GM18507 (cell line): ENCODE measurements at places on chromosomes 5 and 9.

DNA sequence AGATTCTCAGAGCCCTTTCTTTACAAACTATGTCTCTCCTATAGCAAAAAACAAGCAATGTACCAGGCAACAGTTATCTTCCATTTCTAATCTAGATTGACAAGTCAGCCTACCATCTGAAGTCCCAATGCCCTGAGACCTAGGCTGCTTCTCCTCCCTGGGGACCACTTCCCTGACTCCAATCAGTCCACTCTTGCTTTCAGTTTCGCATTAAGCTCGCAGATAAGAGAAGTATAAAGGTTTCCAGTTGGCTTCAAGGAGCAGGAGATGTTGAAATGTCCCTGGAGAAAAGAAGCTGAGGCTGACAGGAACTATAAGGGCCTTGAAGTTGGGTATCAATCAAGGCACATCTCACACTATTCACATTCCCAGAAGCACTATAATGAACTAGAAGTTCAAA, 32.3 kb downstream of the ERP44 start:
- DNase-seq = no peak

DNA sequence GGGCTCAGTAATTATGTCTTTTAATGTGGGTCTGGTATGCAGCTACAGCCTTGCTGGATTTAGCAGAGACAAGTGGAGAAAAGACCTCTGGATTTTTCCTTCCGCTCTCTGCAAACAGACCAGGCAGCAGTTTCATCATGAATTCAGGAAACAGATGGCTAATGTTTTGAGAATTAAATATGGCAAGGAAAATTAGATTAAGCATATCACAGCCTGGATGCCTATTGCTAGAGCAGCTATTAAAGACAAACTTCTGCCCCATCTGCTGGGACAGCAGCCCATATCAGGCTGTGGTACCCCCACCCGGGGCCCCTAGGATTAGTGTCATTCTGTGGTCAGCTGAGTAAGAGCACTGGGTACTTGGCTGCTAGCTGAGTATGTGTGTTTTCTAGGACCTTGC, 6.2 kb downstream of the SKP2 start:
- no peak for DNase-seq

DNA sequence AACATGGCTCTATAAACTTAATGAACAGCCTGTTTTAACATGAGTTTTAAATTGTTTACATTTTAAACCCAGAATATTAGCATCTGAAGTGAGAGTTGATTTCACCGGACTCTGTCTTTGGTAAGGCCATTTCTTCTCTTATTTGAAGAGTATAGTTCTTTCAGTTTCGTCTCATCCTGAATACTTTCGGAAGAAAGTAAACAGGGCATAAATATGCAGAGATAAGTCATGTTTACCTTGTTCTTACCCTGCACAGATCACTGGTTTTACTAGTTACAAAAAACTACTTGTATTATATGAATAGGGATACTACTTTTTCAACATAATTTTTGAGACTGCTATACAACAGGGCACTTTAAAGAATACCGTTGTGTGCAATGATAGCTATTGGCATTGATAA, 656.3 kb upstream of the ZNF608 start:
- DNase-seq = no peak

- no peak for DNase-seq
Observed at GRCh38 chr5:6766604-6767093, 53.4 kb downstream of the TENT4A start.

GRCh38 chr5:114152656-114153360, 209.1 kb upstream of the KCNN2 start:
- DNase-seq = no peak

DNA sequence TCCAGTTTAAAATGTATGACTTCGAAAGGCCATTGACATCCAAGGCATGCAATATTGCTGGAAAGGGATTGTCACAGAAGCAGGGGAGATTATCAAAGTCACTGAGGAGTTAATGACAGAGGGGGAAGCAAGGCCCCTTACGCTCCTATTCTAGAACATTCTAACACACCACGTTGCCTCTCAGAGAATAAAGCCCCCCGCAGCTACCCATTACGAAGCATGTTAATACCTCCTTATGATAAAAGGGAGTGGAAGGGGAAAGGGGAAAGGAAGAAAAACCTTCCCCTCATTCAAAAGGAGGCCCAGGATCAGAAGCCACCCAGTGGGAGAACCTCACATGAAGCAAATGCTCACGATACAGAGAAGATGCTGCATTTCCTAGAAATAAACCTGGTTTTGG, 213.6 kb downstream of the DAB2IP start:
- no peak for DNase-seq

- no peak for DNase-seq
Observed at GRCh38 chr5:149160291-149160787, 19.0 kb downstream of the ABLIM3 start.

DNA sequence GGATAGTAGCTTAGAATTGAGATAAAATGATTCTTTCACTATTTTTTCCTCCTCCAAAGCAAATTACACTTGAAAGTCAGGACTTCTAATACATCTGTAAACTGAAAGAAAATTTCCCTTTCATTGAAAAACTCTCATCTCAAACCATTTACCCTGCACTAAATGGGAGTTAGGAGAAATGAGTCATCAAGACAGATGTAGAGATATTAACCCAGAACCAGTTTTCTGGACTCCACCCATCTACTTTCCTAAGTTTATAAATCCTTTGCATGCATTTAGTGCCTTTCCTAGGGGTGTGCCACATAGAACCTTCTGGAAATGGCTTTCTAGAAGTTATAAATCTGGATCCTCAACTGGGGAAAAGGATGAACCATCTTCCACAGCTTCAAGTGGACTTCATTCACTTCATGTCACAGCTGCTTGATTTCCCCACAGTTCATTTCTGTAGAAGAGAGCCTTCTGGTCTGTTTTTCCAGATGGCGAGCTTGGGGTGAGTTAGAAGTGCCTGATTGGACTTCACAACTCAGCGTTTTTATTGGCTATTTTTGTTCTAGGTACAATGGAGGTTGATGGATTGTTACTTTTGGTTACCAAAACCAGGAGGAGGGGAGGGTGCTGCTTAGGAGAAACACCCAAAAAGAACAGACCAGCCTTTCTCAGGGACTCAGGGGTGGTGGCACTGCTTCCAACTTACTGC, 72.5 kb upstream of the GPR151 start:
- no peak for DNase-seq

DNA sequence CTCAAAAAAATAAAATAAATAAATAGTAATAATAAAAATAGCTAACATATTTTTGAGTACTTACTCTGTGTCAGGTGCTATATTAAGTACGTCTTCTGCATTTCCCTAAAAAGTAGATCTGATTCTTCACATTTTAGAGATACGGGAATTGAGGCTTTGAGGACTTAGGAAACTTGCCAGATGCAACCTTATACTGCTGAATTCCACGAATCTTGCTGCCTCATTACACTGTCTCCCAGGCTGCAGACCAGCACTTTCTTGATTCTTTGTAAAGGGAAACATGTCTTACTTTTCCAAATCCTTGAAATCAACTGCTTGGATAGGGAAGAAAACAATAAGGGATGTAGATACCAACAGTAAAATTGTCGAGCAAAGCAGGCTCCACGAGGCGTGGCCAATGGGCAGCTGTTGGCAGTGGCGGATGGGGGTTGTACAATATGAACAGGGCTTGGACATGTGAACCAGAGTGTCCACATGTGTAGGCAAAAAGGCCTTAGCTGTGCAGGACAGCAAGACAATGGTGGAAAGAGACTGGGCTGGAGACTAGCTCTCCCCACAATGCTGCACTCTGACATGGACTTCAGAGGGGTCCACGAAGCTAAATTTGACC, 124.3 kb upstream of the RAI14 start:
- no peak for DNase-seq
